ENCODE measurements at places on chromosomes 5 and 9. TPM values are rescaled to one million over a fixed set of nuclear protein-coding genes. Genes with fewer than 3 reads are reported as not detected.

FRMD3 gene
- total RNA-seq: 38.2 TPM

ZER1 gene
- 39.1 TPM for total RNA-seq

WNT8A gene
- total RNA-seq: not detected

CXCL14 gene
- total RNA-seq: 7.8 TPM

PTPRD gene
- total RNA-seq: 658 TPM

GZMA gene
- not detected for total RNA-seq

ZFP2 gene
- total RNA-seq: 10.3 TPM

CEL gene
- 0.31 TPM for total RNA-seq

OBP2B gene
- not detected for total RNA-seq

ZFP37 gene
- 30.7 TPM for total RNA-seq

GNE gene
- total RNA-seq: 42.6 TPM

RAB14 gene
- 62.3 TPM for total RNA-seq

GRM6 gene
- total RNA-seq: 0.63 TPM

PARP8 gene
- 61.3 TPM for total RNA-seq

PCDHB11 gene
- 24.1 TPM for total RNA-seq

SPOCK1 gene
- 70.7 TPM for total RNA-seq

C9 gene
- total RNA-seq: not detected

SLC36A2 gene
- total RNA-seq: not detected

IL3 gene
- total RNA-seq: not detected

EGR1 gene
- 0.94 TPM for total RNA-seq

PROB1 gene
- 0.94 TPM for total RNA-seq

SMC2 gene
- total RNA-seq: 24.4 TPM

NEURL1B gene
- 26.6 TPM for total RNA-seq

PSAT1 gene
- total RNA-seq: 27.5 TPM

LCN15 gene
- not detected for total RNA-seq

MLLT3 gene
- total RNA-seq: 188 TPM

ARID3C gene
- total RNA-seq: 0.63 TPM

CARTPT gene
- 0.63 TPM for total RNA-seq

NDOR1 gene
- 6.9 TPM for total RNA-seq

PCDHGB1 gene
- total RNA-seq: 20.3 TPM

GDA gene
- total RNA-seq: 36.0 TPM

INSL4 gene
- not detected for total RNA-seq

CCNI2 gene
- 0.94 TPM for total RNA-seq

CCDC192 gene
- not detected for total RNA-seq

CDX1 gene
- not detected for total RNA-seq

CCNJL gene
- total RNA-seq: 4.4 TPM

NFX1 gene
- total RNA-seq: 32.2 TPM

MAMDC2 gene
- 2.5 TPM for total RNA-seq

PAIP1 gene
- total RNA-seq: 164 TPM

SERF1A gene
- total RNA-seq: 28.8 TPM

LAMC3 gene
- 2.2 TPM for total RNA-seq

PCDHGB5 gene
- 41.6 TPM for total RNA-seq

ZNF462 gene
- 182 TPM for total RNA-seq

BHMT2 gene
- not detected for total RNA-seq

LCN2 gene
- total RNA-seq: not detected

IL13 gene
- total RNA-seq: not detected

PCDHGA6 gene
- 29.1 TPM for total RNA-seq
